Coronary artery (tissue), 2 donors: ENCODE measurements at places on chromosomes 3 and 15.

- no peak for DNase-seq
Observed at GRCh38 chr15:55255714-55256113, 33.9 kb downstream of the RAB27A start.

- no peak for DNase-seq
Observed at GRCh38 chr3:151813799-151814198, at the start of gene AADAC. Gene AADAC (plus strand): TSS chr3:151814116. CDS start chr3:151814163, 47 bp downstream.

- DNase-seq: no peak
Observed at GRCh38 chr3:187811585-187812250, 66.5 kb upstream of the BCL6 start.

DNA sequence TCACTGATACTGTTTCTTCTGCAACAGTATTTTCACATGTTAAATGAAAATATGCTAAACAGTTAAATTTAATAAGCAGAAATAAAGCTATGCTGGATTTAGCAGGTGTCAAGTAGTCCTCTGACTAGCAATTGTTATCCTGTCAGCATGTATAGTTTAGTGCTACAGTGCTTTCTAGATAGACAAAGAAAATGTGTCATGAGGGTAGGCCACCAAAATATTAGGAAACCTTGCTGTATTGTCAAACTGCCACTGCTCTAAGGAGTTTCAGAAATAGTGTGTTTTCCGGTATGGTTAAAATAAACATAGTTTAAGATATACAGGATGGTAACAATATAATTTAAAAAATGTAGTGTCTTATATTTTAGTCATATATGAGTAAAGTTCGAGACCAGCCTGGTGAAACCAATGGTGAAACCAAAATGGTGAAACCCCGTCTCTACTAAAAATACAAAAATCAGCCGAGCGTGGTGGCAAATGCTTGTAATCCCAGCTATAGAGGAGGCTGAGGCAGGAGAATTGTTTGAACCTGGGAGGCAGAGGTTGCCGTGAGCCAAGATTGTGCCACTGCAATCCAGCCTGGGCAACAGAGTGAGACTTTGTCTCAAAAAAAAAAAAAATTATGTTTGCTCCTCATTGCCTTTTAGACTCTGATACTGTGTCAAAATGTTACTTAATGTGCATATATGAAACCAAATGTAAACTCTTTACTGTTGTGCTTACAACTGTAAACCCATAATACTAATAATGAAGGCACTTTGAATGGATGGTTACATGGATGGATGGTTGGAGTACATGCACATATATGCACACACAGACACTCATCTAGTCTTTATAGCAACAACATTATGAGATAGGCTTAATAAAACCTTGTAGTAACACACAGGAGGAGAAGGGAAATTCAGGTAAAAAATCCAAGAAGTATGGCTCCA is 204.8 kb downstream of the RSRC1 start:
- DNase-seq: no peak

- DNase-seq: no peak
Observed at GRCh38 chr3:139944256-139944910, 9.4 kb downstream of the CLSTN2 start.

DNA sequence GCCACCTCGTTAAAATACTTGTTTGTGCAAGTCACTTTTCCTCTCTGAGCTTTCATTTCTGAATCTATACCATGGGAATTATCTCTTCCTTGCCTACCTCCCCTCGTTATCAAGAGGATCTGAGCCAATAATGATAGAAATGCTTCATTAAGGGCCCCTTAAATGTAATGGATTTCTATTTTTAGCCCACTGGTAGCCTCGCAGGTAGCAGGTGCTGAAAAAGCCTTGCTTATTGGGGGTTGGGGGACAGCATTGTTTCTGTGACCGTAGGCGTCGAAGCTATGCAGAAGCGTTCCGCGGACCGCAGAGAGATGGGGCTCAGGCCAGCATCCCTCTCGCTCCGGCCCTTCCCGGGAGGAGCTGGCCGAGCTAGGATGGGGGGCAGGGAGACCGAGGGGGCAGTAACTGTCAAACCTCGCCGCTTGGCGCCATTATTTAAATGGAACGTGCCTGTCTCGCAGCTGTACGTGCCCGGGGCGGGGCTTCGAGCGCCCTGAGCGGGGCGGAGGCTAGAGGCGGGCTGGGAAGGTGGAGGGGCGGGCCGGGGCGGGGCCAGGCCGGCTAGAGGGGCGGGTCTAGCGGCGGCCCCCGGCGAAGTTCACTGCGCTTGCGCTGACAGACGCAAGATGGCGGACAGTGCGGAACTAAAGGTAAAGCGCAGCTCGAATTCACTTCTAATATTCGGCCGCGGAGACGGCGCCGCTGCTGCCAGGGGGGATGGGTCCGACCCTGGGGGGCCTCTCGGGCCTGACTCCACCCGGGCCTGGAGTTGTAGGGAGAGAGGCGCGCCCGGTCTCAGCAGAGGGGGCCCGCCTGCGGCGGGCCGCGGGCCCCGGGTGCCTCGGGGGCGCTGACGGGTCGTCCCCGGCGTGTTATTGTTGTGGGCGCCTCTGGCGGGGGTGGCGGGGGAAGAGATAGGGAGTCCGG is at the start of gene PIAS1:
PIAS1 (plus strand) TSS at position 615 of the 927 bp plus-strand sequence; CDS start at position 627, 12 bp downstream.
- DNase-seq: peak; percentile 96

DNA sequence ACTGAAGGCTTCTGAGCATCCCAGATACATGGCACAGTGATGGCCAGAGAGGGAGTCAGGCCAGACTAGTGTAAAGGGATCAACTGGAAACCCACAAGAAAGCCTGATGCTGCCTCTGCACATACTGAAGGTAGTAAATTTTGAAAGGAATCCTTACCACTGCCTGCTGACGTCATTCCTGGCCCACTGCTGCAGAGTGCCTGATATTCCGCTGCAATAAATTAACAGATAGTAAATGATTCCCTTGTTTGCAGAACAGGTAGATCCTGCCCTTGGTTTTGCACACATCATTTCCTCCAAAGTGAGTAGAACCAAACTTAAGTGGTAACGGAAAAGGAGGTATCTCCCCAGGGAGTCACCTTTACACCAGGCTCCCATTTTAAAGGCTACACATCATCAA is 146.7 kb downstream of the FBN1 start:
- no peak for DNase-seq

GRCh38 chr3:40019376-40019775 is 210.0 kb downstream of the MYRIP start:
- DNase-seq: no peak

DNA sequence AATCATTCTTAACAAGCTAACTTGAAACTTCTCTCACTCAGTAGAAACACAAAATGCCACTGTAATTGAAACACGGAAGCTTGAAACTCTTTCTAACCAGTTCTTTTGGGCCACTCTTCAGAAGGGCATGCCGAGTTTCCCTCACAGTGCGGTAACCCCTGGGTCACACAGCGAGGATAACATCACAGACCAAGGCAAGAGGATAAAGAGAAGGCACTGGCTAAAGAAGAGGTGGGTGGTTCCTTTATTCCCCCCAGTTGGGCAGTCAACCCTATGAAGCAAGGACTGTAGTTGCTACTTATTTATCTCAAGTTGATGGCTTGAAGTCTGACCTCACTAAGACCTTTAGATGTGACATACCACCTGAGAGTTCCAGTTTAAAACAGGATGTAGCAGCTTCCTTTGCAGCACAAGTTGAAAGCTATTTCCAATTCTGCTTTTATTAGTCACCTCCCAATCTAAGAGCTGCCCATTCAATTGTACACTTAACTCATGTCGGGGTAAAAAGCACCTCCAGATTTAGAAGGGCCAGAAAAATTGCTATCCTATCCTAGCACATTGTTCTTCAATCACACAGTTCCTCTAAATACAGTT is 272.4 kb downstream of the TIGIT start:
- DNase-seq: no peak

DNA sequence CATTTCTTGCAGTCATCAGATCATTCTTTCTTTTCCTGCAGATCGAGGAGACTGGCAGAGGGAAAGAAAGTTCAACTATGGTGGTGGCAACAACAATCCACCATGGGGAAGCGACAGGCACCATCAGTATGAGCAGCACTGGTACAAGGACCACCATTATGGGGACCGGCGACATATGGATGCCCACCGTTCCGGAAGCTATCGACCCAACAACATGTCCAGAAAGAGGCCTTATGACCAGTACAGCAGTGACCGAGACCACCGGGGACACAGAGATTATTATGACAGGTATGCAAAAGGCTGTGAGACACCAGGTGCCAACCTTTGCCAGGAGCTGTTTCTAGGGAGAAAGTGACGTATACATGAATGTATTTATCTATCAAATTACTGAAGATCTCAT is 69.0 kb downstream of the RGMA start:
- DNase-seq: no peak

DNA sequence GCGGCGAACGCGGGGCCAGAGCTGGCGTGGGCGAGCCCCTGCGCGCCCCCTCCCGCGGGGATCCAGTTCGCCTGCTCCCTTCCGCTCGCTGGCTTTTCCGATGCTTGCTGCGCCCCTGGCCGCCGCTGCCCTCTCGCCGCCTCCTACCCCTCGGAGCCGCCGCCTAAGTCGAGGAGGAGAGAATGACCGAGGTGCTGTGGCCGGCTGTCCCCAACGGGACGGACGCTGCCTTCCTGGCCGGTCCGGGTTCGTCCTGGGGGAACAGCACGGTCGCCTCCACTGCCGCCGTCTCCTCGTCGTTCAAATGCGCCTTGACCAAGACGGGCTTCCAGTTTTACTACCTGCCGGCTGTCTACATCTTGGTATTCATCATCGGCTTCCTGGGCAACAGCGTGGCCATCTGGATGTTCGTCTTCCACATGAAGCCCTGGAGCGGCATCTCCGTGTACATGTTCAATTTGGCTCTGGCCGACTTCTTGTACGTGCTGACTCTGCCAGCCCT is 721 bp downstream of the P2RY1 start:
- DNase-seq: no peak

- no peak for DNase-seq
Observed at GRCh38 chr3:194592798-194593752, 40.1 kb downstream of the TMEM44 start.

DNA sequence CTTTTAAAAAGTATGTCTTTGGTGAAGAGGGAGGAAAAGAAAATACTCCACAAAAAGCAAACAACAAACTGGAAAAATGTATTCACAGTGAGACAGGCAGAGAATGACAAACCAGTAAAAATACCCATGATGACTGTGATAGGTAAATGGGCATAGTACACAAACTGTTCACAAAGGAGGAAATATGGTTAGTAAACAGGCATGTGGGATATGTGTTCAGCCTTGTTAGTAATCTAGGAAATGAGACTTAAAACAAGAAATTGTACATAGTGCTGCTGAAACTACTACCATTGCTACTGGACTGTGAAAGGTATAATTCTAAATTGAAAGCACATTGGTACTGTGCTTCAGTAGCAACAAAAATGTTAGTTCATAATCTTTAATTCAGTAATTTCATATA is 50.1 kb downstream of the UBE2E2 start:
- no peak for DNase-seq

DNA sequence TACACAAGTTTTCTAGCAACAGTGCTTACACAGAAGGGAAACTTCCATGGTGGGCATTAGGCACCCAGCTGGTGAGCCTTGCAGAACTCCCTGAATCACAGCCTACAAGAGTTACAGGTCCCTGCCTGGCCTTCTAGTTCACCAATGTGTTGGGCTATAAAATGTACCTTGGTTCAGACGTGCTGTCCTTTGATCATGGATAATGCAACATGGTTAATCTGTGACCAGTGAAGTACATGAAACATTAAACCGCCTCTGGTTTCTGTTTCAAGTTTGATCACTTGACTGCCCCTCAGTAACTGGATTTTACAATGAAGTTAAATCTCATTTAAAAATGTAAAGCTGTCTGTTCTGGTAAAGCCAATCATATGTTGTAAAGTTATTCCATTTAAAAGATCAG is 51.8 kb downstream of the FMN1 start:
- DNase-seq: no peak

GRCh38 chr3:128073807-128074206 is 21.6 kb downstream of the SEC61A1 start:
- DNase-seq: no peak

DNA sequence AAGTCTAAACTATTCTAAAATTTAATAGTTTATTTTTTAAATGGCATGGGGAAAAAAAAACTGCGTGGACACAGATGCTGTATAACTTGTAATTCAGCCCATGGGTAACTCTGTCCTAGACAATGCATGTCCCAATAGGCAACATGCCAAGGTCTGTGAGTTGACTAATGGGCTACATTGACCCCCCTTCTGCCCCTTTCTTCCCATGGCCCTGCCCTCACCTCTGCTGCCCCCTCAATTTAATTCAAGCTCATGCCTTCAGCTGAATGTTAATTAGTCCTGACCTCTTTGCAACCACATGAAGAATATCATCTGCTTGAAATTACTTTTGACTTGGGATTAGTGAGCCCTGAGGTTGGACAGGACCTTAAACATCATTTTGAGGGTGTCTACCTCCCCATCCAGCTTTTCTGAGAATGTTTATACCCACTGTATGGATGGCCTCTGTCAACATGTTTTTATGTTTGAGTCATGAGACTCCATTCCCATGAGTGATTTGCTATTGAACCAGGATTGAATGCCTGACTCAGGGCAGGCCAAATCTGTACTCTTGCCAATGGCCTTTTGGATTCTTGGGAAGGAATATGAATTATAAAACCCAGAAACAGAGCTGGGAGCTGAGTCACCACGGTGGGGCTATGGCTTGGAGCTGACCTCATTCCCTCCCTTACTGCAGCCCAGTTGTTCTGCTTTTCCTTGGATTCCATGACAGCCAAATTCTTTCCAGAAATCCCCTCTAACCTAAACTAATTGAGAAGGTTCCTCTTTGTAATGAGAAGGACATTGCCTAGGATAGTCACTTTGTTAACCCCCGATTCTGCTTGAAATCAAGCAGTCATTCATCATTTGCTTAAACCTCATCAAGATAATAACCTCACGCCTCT is 33.5 kb upstream of the PDE8A start:
- no peak for DNase-seq

DNA sequence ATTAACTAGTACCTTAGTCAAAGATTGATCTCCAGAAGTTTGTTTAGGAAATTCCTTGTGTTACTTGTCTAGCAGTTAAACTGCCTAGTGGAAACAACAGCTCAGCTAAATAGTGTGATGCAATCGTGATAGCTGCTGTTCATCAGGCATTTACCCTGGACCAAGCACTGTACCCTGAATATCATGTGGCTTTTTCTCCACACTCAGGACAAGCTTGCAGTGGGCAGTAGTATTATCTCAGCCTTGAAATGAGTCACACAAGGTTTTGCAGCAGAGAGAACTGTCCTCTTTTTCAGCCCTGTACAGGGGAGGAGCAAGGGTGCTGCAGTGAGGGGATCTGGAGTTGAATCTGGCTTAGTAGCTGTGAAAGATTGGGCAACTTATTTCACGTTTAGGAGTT is 208.4 kb downstream of the TP63 start:
- DNase-seq: no peak
